Activated CD8-positive, alpha-beta memory T cell treated with anti-CD3 and anti-CD28 coated beads, Interleukin-2, amount 50 U/mL, for 48 hours (primary cell): ENCODE measurements at places on chromosomes 11 and 22.

DNA sequence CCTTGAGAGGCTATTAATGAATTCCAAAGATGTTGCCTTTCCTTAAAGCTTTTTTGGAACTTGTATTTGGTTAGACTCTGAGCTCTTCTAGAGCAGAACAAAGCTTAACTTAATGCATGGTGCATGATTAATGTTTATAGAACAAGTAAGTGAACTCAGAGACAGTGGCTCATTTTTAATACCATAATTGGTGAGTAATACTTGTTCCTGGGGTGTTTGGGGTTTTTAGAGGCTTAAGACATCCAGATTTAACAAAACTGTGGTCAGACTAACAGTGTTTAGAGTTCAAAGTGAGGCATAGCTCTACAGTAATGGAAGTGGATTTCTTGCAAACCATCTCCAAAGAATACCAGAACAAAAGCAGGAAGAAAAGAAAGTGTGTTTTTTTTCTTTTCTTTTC is 73.7 kb upstream of the CTSC start:
- DNase-seq = no peak

- no peak for DNase-seq
These were observed 181.5 kb downstream of the CWF19L2 start for GRCh38 chr11:107276077-107276476.

- DNase-seq = no peak
These were observed 7.8 kb upstream of the PIWIL4 start for GRCh38 chr11:94559361-94559760.

- no peak for DNase-seq
These were observed 7.8 kb downstream of the STK33 start for GRCh38 chr11:8586184-8586583.
